ENCODE measurements at places on chromosomes 3 and 15.

DNA sequence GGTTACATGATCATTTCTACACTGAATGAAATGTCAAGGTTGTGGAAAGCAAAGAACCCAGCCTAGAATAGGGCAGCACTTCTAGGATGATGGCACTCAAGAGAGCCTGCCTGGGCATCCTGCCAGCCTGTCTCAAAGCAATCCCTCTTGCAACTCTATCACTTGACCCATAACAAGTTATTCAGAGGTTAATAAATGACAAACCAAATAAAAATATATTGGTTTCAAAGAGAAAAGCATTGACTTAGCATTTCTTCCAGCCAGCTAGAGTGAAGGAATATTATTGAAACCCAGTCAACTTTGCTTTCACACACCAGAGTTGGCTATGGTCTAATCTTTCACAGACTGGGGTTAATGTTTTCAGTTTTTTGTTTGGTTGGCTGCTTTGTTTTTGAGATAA, 214.6 kb upstream of the UBE2E2 start:
- DNase-seq = no peak

GRCh38 chr3:194165271-194166018, 29.5 kb downstream of the HES1 start:
- DNase-seq = no peak

DNA sequence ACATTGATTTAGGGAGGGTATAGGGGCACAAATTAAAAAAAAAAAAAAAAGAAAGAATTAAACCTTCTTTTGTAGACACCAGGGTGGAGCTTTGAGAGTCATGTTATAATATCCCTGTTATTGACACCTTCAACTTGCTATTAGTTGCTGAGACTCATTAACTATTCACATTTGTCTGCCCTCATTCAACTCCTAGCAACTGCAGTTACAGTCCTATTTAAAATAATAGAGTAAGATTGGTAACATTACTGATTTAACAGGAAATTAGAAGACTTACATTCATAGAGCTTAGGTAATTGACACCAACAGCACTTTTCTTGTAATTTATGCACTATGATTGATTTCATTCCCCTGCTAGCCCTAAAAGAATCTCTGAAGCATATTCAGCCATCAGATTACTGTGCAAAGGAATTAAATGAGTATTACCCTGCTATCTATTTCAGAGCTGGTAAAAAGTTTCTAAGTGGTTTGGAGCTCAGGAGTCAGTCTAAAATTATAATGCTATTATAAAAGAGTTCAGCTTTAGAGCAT, 148.8 kb upstream of the TBL1XR1 start:
- no peak for DNase-seq

DNA sequence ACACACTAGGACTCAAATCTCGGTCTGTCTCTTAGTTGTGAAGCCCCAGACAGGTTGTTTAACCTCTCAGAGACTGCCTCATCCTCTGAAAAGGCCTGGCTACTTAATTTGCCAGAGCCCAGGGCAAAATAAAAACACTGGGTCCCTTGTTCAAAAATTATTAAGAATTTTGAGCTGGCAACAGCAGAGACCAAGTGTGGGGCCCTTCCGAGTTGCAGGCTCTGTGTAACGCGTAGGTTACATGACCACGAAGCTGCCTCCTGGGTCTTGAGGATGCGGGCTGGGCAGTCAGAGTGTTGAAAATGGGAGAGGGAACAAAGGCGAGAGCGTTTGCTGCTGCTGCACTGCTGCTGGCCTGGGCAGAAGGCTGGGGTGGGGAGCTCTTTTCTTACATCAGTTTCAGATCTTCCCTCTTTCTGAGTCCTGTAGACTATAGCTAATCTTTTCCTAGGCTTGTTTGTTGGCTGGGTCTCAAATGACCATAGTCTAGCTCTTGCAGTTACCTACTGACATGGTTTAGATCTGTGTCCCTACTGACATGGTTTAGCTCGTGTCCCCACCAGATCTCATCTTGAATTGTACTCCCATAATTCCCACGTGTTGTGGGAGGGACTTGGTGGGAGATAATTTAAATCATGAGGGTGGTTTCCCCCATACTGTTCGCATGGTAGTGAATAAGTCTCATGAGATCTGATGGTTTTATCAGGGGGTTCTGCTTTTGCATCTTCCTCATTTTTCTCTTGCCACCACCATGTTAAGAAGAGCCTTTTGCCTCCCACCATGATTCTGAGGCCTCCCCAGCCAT, 49.9 kb downstream of the CLEC3B start:
- no peak for DNase-seq

DNA sequence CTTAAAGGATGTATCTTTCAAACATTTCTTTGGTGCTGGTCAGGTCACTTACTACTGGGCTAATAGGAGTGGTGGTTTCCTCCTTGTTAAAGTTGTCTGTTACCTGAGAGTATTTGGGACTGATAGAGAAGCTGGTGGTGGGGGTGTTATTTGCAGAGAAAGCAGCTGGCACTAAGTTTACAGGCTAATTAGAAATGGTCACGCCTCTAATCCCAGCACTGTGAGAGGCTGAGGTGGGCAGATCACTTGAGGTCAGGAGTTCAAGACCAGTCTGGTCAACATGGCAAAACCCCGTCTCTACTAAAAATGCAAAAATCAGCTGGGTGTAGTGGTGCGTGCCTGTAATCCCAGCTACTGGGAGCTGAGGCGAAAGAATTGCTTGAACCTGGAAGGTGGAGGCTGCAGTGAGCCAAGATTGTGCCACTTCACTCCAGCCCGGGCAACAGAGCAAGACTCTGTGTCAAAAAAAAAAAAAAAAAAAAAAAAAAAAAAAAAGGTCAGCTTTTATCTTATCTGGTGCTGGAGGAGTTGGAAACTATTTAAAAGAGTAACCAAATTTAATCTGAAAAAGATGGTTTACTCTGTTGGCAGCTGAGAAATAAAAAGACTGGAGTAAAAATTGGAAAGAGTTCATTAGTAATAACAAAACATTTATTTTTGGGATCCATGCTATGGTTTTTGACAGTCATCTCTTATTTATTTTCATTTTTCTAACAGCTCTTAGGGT, 332.6 kb downstream of the PTPRG start:
- DNase-seq = no peak

DNA sequence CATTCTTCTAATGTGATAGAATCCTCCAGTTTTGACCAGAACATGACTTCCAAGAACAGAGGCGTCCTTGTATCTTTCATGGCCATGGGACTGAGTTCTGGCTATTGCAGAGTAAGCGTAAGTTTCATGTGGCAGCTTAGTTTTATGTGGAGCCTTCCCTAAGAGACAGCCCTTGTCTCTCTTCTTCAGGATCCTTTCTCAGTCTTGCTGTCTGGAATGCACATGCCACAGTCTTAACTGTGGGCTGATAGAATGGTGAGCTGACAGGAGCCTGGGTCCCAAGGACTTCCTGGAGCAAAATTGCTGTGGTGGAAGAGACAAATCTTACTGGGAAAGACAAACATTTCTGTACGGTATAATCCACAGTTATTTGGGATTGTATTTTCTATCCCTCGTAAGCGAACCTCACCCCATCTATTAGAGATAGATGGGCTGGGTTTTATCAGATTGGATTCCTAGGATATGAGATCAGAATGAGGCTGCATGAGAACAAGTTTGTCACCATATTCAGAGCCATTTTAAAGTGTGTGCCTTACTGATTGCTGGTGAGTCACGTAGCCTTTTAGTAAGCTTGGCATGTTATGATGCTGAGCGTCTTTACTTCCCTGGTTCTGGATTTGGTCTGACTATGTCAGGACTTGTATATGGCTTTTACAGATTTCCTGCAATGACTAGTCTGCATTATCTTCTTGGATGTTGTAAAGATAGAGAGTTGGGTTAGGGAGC, 32.8 kb downstream of the CDIN1 start:
- no peak for DNase-seq

- no peak for DNase-seq
Measured at GRCh38 chr3:168956076-168956475, 707.4 kb downstream of the MECOM start.

DNA sequence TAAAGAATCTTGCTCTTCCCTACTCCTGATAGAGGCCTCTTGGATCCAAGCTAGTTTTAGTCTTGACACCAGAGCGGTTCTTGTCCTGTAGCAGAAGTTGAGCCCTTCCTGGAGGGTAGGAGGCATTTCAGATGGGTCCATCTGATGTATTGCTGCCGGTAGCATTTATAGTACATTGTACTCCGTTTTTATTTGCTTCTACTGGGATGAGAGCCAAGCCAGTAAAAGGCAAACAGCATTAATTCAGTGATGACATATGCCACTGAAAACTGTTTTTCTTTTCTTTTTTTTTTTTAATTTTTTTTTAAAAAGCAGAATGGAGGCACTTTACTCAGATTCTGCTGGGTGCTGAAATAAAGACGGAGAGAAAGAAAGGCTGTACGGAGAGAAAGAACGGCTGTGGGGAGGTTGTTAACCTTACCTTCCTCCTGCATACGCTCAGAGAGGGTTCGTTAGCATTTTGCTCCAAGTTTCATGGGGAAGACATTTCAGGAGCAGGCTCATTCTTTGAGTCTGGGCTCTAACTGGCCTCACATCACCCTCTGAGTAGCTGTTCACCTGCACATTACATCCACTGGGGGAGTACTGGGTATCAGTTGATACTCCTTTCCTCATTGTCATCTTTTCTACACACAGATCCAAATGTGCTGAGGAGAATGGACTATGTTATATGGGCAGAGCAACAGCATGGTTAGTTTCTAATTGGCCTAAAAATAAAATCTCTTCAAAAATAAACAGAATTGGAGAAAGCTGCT, 161.5 kb downstream of the FEZF2 start:
- DNase-seq = no peak

- DNase-seq = no peak
Measured at GRCh38 chr15:67822537-67823313, 2.6 kb upstream of the SKOR1 start.

DNA sequence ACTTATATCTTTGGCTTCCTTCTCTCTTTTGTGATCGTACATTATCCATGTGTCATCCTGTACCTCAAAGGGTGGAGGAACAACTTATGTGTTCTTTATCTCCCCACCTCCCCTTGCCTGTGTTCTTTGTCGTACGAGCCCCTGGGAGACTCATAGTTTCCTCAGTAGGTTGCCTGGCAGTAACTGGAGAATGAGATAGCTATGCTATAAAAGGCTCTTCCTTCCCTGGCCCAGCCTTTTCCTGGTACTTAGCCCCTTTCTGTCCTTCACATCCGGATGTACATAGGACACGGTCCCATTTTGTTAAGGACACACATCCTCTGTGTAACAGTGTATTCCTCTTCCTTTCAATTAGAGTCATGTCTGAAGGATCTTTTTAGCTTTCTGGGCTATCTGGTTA, 32.1 kb downstream of the PLCL2 start:
- no peak for DNase-seq

DNA sequence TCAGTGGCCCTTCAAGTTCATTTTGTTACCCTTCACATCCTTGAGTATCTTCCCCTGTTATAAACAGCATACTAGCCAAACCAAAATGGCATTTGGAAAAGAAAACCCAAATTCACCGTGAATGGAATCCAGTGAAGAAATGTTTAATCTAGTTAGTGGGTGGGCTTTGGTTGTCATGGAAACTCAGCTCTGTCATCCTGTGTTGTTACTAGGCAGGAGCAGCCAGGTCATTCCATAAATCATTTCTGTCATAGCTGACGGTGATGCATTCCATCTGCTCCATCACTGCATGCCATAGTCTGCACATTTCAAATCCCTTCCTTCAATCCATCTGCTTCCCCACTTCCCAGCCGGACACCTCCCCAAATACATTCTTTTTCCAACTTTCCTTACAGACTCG, 140.4 kb upstream of the CGNL1 start:
- DNase-seq = no peak

DNA sequence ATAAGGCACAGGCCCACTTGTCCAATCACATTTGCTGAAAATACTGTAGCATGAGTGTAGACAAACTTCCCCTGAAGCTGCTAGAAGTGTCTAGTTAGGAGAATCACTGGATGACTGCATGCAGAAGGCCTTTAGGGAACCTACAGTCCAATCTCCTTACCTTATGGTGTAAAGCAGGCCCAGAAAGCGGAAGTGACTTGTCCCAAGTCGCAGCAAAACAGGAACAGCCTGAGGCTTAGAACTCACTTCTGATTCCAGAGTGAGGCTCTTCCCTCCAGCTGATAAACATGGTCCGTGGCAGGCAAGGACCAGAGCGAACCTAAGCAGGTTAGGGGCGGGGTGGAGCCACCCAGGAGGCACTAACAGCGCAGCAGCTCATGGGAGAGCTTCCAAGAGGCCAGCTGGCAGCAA, 2.5 kb downstream of the GRAMD2A start:
- no peak for DNase-seq

DNA sequence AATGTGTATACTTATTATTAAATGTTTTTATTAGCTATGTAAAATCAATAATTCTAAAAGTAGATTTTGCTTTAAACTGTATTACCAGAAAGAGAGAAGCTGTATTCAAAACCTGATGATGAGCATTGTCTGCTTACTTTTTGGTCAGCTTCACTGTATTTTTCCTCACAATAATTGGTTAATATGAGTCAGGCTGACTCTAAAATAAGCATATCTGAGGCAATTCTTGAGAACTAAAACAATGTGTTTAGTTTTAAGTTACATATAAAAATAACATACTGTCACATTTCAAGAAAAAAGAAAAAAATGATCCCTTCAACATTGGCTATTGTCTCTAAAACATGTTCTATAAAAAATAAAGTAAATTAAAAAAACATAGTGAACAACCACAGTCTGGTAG, 66.1 kb downstream of the EPHA3 start:
- no peak for DNase-seq

DNA sequence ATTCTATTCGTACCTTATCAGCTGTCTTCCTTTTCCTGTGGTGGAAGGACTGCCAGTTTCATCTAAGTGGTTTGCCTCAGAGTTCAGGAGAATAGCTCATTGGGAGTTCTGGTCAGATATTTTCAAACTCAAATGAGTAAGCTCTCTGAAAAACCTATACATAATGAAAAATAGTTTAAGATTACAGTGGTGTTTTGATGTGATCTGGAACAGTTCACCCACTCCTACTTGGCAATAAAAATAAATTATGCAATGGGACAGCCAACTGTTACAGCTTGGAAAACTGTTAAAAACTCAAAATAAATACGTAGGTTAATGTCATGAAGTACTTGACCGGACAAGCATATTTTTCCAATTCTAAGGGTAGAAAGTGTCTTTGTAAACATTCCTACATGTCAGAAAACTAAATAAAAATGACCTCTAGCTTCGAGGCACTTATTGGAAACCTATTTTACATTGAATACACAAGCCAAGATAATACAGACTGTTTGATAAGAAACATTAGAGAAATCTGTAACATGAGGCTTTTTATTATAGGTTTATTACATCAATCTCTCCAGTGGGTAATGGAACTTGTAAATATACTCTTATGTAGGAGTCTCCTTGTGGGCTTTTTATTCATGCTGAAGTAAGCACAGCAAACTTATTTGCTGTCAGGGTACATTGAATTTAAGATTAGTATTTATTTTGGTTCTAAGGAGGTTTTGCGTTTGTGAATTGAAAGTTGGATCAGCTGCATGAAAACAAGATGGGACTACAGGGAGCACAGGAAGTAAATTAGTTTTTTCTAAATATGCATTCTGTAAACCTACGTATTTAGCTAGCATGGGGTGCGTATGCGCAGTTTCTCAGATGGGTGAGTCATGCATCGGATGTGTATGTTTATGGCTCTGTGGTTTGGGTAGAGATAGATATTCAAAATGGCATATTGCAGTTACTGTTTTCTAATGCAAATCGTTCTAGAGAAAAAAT, 453.1 kb downstream of the IL5RA start:
- DNase-seq = no peak

- no peak for DNase-seq
Measured at GRCh38 chr3:181755959-181756358, 44.2 kb downstream of the SOX2 start.
